ENCODE measurements at places on chromosomes 11 and 22. TPM values are rescaled to one million over a fixed set of nuclear protein-coding genes. Genes with fewer than 3 reads are reported as not detected.

GRCh38 chr11:102955624-102956023 lies at the start of gene MMP13:
Gene MMP13, minus strand, starts transcription at chr11:102955732. Its CDS starts 27 bp downstream, at chr11:102955705.
- DNase-seq, result no peak

DNA sequence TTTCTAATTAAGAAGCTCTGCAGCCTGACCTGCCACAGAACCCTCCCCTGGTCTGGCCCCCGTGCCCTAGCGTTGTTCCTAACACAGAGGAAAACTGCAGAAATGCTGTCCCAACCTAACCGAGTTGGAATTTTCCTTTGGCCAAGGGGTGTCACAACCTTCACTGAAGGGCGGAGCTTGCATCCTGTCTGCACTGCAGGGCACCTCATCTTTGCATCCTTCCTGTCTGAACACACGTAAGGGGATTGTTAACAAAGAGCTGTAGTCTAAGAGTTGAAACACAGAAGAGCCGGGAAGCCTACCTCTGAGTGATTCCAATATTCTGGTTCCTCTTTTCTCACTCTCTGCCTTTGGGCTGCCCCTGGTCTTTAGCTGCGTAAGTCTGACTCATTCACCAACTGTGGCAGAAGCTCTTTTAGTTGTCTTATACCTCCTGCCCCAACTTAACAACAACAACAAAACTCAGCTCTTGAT lies 1.6 kb downstream of the DIXDC1 start:
- peak; percentile 41 for DNase-seq

DNA sequence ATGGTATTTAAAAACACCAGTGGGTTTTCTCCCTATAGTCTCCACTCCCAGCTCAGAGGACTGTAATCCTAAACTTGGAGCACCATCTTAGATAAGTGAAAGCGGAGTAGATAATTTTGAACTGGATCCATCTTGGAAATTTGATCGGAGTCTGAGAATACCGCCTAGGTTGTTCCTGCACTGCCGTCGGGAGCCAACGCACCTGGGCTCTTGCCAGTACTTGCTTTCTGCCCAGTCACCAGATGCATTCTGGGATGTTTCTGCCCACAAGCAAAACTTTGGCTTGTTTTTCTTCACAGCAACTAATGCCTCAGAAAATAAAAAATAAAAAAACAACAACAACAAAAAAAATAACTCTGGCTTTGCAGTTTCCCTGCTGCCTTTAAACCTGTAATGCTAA lies 113.0 kb upstream of the MTMR2 start:
- peak; percentile 25 for DNase-seq

DNA sequence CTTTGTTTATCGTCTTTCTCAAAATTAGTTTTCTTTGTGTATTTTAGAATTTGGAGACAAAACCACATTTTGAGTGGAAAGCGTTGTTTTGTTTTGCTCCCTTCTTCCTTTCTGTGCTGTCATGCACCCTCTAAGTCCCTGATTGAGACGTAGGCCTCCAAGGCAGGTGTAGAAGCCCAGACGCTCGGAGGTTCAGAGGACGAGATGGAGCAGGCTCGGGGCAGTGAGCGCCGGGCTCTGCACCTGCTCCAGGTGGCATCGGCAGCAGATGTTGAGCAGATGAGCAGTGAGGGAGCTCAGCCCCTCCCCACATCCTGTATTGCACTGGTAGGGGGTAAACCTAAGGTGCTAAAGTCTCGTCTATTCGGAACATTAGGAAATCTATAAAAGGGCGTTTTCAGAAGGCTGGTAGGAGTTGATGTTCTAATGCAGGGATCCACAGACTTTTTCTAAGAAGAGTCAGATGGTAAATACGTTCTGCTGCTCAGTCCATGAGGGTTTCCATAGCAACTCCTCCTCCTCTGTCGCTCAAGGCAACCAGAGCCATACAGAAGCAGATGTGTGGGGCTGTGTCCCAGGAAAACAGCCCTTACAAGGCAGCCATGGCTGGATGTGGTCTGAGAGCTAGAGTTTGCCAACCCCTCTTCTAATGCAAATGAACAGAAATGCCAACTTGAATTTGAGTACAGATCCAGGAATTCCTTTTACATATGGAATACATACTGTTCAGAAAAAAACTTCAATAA lies 724.2 kb downstream of the BRD1 start:
- DNase-seq, result peak; percentile 68

GRCh38 chr22:43078522-43078921 lies 10.7 kb downstream of the TTLL1 start:
- DNase-seq, result no peak

The TMEM9B gene
- total RNA-seq, result 30.2 TPM

DNA sequence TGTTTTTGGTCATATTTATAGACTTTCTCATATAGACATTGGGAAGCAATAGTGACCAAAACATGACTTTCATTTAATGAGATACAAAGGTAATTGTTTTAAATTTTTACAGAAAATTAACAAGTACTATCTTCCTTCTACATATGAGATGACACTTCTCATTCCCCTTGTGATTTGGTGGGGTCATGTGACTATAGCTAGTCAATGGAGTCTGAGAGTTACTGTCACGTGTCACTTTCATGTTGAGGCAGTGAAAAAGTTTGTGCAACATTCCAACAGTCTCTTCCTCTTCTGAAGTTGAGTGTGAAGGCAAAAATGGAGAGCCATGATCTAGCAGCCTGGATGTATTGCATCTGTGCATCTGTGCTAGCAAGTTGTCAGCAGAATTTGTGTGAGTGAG lies 618.3 kb upstream of the LRRC4C start:
- DNase-seq, result no peak

DNA sequence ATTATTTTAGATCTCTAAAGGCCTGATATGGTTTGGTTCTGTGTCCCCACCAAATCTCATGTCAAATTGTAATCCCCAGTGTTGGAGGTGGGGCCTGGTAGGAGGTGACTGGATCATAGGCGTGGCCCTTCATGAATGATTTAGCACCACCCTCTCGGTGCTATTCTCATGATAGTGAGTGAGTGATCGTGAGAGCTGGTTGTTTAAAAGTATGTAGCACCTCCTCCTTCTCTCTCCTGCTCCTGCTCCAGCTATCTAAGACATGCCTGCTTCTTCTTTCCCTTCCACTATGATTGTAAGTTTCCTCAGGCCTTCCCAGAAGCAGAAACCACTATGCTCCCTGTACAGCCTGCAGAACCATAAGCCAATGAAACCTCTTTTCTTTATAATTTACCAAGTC lies 114.1 kb downstream of the SERGEF start:
- DNase-seq, result no peak

DNA sequence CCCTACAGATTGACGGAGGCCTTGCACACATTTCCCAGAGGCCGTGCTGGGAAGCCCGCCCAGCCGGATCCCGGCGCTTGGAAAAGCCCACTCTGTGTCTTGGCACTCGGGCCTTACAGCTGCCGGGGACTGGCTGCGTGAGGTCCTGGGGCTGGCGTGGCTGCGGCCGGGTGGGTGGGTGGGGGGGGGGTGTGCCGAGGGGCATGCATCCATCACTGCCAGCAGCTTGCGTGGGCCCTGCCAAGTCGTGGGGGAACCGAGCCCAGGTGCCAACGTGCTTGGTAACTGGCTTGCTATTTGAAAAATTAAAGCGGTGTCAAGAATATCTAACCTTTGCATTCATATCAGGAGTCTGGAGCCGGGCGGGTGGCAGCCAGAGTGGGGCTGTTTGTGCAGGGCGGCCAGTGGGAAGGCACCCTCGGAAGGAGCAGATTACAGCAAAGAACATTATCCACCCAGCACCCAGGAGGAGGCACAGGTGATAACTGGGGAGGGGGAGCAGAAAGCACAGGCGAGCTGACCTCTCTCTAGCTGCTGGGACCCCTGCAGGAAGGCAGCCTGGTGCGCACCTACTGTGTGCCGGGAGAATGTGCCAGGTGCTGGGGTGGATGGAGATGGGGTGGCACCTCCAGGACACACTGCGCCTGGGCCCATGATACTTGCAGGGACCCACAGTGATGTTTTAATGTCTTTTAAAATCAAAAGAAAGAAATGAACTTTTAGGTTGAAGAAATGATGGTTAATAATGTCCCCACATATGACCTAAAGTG lies 28.5 kb upstream of the SMIM38 start:
- DNase-seq, result peak; percentile 83

The NPAS4 gene
- 1.4 TPM for total RNA-seq

DNA sequence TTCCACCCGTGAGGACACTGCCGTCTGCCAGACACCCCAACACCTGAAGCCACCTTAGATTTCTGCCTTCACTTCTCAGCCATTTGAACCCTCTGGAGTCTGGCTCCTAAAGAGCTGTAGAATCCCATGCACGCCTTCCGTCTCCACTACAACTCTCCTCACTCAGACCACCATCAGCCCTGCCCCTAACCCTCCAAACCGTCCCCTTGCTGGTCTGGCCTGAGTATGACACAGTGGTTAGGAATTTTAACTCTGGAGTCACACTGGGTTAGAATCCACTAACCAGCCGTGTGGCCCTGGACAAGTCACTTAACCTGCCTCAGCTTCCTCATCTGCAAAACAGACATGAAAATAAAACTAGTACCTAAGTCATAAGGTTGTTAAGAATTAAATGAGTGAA lies 3.0 kb downstream of the CNIH2 start:
- no peak for DNase-seq

The GALNT18 gene
- 35.3 TPM for total RNA-seq

DNA sequence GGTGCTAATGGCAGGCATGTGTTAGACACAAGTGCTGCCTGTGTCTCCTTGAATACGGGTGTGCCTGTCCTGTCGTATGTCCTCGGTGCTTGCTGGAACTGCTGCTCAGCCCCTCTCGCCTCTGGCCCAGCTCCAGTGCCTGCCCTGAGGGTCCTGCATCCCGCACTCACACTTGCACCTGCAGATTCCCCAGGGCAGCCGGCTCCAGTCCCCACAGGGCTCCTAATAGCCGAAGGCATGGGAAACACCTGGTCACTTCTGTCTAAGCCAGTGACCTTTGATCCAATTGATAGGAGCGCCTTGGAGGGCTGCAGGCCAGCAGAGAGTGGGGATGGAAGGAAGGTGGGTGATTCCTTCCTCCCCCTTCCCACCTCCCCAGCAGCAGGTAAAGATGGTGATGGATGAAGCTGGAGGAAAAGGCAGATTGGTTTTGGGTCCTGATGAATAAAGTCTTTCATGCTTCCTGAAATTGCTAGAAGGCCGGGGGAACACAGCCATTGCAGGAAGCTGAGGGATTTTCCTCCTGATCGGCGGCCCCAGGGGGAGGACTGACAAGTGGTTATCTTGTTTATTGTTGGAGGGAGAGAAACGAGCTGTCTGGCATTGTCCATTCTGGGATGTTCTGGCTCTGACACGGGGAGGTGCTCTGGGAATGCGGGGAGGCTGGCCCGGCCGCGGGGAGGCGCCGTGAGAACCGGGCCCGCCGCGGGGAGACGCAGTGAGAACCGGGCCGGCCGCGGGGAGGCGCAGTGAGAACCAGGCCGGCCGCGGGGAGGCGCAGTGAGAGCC lies 110.9 kb upstream of the B3GAT1 start:
- DNase-seq, result no peak

- peak; percentile 81 for DNase-seq
These were observed 14.6 kb downstream of the MMP13 start for GRCh38 chr11:102940714-102941588.

The TSSK2 gene
- total RNA-seq, result not detected

GRCh38 chr11:22130462-22131053 lies 62.3 kb upstream of the ANO5 start:
- peak; percentile 64 for DNase-seq

The ANO9 gene
- 2.1 TPM for total RNA-seq

DNA sequence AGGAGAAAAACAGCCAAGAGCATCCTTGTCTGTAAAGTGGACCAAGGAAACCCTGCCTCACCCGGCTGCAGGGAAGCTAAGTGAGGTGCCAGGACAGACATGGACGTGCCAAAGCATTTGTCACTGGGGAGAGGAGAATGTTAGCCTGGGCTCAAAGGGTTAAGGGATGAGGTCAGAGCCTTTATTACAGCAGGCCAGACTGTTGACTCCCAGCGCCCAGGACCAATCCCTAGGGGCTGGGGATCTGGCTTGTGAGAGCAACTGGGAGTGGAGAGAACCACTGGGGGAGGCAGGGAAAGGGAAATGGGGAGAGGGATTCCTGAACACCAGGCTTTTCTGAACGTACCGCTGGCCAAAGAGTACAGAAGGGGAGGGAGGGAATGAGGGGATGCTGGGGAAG lies 2.6 kb downstream of the CHRM1 start:
- DNase-seq, result no peak
